ENCODE measurements at places on chromosomes 4 and X. TPM values are rescaled to one million over a fixed set of nuclear protein-coding genes. Genes with fewer than 3 reads are reported as not detected.

Gene CT45A1
- not detected for polyA plus RNA-seq

Gene MAGEA2B
- polyA plus RNA-seq, result 29.5 TPM

Gene ARR3
- polyA plus RNA-seq, result not detected

Gene PPP3CA
- polyA plus RNA-seq, result 10.7 TPM

Gene FRMPD4
- polyA plus RNA-seq, result 0.02 TPM

DNA sequence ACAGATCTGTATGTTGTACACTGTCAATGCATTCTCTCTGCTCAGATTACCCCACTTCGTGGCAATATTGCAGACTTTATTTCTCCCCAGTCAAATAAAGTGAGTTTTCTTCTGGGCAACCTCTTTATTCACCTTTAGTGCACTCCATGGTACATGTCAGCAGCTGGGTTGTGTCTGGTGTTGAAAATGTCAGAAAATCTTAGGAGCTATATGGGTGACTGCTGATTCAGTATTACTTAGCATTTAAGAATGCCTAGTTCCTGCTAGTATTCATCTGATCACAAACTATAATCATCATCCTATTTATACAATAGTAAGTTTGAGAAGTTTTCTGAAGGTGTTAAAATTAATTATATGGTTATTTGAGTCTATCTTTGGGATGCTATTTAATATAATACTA lies 112.5 kb downstream of the CFAP299 start:
- no peak overlapping the region for H3K27ac ChIP-seq
- DNase-seq, result no peak
- H3K27me3 ChIP-seq, result no peaks in the 10 kb centered on the region
- H3K4me1 ChIP-seq, result no peaks in the 10 kb centered on the region

DNA sequence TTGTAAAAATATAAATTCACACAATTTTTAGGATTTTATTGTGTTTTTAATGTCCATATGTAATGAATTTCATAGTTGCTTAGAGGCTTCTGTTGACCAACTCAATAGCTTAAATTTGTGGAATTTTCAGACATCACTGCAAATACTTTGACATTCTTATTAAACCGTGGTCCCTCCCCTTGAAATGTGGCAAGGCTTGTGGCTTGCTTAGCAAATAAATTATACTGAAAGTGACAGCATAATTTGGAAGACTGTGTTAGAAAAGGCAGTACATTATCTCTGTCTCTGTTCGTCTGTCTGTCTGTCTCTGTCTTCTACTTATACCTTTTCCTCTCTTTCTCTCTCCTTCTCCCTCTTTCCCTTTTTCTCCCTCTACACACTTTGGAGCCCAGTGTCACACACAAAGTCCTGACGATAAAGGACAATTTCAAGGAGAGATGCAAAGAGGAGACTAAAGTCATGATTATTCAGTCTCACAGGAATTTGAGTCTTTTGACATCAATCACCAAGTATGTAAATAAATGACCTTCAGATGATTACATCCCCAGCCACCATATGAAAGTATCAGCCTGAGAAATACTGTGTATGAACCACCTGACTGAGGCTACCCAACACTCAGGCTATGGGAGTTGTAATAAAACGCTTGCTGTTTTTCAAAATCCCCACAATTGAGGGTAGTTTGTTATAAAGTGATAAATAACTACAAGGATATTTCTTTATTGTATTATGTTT lies 21.0 kb upstream of the UGT2B7 start:
- no peaks in the 10 kb centered on the region for H3K4me1 ChIP-seq
- no peaks in the 10 kb centered on the region for H3K27me3 ChIP-seq
- no peak for DNase-seq
- H3K27ac ChIP-seq, result no peak overlapping the region

GRCh38 chr4:44522761-44523445 lies 74.3 kb upstream of the KCTD8 start:
- H3K4me3 ChIP-seq, result no peak overlapping the region
- H3K36me3 ChIP-seq, result no peaks in the 10 kb centered on the region
- H3K27ac ChIP-seq, result no peak overlapping the region
- H3K27me3 ChIP-seq, result no peaks in the 10 kb centered on the region

- no peaks in the 10 kb centered on the region for H3K4me1 ChIP-seq
- H3K4me3 ChIP-seq, result no peak overlapping the region
- H3K27ac ChIP-seq, result no peak overlapping the region
Observed at GRCh38 chr4:134465417-134465816, 263.8 kb upstream of the PABPC4L start.

GRCh38 chr4:153523164-153523796 lies 57.1 kb downstream of the TMEM131L start:
- no peaks in the 10 kb centered on the region for H3K4me1 ChIP-seq
- no peaks in the 10 kb centered on the region for H3K36me3 ChIP-seq
- no peaks in the 10 kb centered on the region for H3K27me3 ChIP-seq
- no peak for DNase-seq
- no peak overlapping the region for H3K4me3 ChIP-seq
